Suppressor macrophage treated with lipopolysaccharide for 1 hour (primary cell): ENCODE measurements at places on chromosomes 2 and 18.

GRCh38 chr18:7871560-7872456 is 304.7 kb downstream of the PTPRM start:
- no peak for DNase-seq

- no peak for DNase-seq
Observed at GRCh38 chr2:188119112-188119838, 172.4 kb upstream of the GULP1 start.

- DNase-seq, result peak; percentile 73
Observed at GRCh38 chr2:36441816-36442215, 86.2 kb downstream of the CRIM1 start.

DNA sequence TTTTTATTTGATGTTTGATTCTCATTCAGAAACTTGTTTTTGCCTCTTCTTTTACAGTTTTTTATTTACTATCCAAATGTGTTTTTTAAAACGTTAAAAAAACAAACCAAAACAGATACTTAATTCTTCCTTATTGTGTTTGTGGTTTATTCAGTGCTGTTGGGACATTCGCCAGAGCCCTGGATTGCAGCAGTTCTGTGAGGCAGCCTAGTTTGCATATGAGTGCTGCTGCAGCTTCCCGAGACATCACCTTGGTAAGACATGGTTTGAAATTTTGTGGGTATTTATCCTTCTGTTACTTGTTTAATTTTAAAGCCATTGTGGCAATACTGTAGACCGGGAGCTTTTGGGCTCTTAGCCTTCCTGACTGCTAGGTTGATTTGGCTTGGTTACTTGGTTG is 91.2 kb downstream of the MTA3 start:
- DNase-seq, result no peak

GRCh38 chr2:74261204-74261864 is 62.9 kb downstream of the MTHFD2 start:
- DNase-seq, result peak; percentile 10

DNA sequence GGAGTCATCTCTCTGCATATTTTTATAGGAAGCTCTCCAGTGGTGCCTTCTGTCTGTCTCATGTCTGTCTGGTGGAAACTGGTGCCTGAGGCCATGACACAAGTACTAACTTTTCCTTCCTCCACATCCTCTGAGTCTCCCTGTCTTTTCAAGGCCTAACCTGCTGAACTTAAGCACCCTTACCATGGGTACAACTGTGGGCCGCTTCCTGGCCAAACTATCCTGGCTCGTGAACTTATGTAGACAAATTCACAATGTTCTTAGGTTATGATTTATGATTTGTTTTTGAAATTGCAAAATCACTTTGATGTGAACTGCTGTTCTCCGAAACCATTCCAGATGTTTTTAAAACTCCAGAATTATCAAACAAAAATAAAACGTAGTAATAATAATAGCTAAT is 804.5 kb upstream of the POU3F3 start:
- DNase-seq, result no peak

DNA sequence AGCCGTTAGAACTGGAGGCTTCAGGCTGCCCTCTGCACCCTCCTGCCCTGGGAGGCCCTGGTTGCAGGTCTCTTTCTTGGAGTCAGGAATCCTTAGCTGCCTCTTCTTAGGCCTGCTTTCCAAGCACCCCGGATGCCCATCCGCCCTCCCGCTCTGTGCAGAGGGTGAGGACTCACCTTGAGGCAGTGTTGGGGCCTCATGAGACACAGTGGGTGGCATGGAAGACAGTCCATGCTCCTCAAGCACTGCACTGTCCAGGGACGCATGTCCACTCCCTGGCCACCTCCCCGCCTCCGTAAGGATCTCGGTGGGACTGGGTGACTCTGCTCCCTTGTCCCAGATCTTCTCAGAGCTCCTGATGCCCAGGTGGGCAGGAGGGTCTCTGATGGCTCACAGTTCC is 5.7 kb upstream of the TRAF3IP1 start:
- DNase-seq, result no peak

DNA sequence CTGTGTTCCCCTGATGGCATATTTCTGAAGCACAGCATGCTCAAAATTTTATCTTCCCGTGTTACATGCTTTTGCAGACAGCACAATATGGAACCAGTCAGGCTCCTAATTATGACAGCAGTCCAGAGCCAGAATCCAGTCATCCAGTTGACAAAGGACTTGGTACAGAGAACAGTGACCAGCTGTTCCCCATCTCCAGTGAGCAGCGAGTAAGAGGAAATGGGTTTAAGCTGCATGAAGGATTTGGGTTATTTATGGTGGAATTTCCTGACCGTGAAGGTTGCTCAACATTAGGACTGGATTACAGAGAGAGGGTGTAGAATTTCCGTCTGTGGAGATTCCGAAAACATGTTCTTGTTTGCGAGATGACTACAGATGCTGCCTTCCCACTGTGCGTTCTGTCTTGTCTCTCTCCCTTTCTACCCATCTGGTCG is 24.4 kb downstream of the SGPP2 start:
- DNase-seq, result peak; percentile 90

GRCh38 chr2:4174796-4175195 is 471.4 kb downstream of the DCDC2C start:
- DNase-seq, result no peak

GRCh38 chr18:51666763-51667191 is 469.3 kb upstream of the MEX3C start:
- no peak for DNase-seq

DNA sequence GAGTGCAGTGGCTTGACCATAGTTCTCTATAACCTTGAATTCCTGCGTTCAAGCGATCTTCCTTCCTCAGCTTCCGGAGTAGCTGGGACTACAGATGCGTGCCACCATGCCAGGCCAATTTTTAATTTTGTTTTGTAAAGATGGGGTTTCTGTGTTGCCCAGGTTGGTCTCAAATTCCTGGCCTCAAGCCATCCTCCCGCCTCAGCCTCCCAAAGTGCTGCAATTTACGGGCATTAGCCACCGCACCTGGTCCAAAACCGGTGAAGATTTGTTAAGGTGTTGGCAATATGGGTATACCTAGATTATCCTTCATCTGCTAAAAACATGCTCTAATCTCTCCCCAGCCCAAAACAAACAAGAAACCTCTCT is 1.3 kb upstream of the EIF2AK3 start:
- DNase-seq, result no peak
